Stimulated activated CD8-positive, alpha-beta memory T cell treated with anti-CD3 and anti-CD28 coated beads, Interleukin-7, amount 100 ng/mL, for 4 hours (primary cell): ENCODE measurements at places on chromosomes 2 and 18.

DNA sequence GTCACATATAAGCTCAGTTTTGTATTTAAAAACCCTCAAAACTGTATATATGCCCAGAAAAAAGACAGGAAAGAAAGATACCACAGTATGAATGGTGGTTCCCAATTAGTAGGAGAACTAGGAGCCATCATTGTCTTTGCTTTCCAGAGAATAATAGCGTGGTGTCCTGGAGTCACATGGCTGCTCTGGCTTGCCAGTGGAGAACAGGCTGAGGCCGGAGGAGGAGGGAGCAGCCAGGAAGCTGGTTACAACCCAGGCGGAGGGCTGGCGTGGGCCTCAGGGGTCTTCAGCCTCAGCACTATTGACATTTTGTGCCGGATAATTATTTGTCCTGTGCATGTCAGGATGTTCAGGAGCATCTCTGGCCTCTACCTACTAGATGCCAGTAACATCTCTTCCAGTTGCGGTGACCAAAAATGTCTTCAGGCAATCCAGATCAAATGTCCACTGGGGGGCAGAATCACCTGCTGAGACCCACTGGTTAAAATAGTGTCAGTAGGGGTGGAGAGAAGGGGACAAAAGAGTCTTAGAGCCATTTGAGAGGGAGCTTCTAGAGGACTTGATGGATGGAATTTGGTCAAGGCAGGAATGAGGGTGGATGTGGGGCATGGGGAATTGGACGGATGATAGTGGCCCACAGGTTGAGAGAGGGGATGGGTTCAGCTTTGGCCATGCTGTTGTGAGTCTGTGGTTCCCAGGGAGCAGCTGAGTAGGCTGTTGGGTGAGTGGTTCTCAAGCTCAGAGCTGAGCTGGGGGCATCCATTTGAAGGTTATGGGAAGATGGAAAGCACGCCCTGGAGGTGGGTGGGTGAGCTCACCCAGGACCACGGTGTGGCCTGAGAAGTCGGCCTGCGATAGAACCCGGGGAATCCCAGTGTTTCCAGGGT is 144.9 kb downstream of the AGAP1 start:
- no peak for DNase-seq

DNA sequence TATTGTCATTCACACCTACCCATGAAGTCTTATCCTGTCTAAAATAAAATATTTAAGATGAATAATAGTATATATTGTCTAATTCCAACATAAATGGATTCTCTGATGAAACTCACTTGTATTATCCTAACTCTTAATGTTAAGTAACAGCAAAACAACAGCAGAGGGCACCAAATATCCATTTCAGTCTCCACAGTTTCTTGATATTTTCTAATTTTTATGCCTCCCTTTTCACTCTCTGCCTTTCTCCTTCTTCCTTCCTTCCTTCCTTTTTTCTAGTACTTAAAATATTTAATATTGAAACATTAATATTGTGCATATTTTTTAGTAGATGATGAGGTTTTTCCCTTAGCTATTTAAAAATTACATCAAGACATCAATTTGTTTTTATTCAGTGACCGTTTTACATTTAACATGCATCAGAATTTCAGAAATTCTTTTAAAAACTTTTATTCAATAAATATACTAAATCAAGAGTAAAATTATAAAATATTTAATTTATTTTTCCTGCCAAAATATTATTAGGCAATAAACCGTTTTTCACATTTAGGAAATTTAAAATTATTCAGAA is 97.6 kb downstream of the WDR7 start:
- no peak for DNase-seq

GRCh38 chr18:55485666-55486065 is 102.3 kb downstream of the TCF4 start:
- no peak for DNase-seq

GRCh38 chr2:174224665-174225288 is 23.6 kb downstream of the OLA1 start:
- DNase-seq = no peak

- DNase-seq = no peak
Measured at GRCh38 chr18:11873670-11874340, 22.6 kb downstream of the CHMP1B start.

DNA sequence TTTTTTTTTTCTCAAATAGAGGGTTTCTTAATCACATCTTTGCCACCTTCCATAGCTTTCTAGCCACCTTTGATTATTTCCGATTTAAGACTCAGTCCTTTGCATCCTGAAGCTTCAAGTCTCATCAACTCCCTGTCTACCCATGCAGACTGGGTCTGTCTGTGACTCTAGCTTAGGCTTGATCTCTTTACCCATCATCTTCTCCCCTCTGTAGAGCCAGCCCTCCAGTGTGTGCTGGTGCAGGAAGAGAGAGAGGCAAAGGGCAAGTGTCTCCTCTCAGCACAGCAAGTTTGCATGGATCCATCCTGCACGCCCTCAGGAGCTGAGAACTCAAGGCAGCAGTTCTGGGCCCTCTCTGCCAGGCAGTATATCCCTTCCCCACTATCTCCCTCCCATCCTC is 70.4 kb downstream of the HNRNPLL start:
- DNase-seq = no peak

DNA sequence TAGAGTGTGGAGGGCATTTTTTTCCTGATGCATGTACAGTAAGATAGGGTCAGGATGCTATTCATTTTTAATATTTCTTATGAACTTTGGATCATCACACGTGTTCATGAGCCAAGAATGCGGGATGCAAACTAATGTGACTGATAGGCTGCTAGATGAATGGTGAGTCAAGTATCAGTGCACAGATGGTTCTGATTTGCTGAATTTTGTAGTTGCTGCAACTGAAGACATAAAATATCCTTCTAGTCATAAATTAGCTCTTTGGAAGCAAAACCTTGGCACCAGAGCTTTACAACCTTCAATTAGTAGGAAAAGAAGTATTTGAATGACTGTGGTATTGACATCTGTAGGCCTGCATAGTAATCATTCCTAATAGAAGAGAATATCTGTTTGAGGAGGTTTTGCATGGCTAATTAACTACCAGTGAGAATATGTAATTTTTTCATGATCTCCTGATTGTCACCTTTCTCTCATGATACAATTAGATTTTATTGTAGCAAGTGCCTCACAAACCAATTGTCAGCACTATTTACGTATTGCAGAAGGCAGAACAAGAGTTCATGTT is 94.0 kb downstream of the VRK2 start:
- no peak for DNase-seq

DNA sequence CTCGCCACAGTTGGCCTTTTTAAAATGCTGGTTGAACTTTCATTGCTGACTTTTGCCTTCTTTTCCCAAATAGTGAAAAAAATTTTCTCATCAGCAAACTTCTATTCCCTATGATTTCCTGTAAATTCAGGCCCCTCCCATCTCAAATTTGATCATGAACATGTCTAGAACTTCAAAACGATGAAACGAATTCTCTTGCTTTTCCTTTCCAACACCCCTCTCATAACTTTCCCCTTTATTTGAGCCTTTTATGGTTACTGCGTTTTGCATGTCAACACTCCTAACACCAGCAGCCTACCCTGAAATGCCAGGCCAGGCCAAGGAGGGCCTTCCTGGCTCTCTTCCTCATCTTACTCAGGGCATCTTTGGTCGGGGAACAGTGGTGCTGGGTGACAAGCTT is 1.7 kb upstream of the HOXD13 start:
- DNase-seq = no peak

GRCh38 chr18:8279781-8280330 is 329.4 kb upstream of the RAB12 start:
- no peak for DNase-seq

DNA sequence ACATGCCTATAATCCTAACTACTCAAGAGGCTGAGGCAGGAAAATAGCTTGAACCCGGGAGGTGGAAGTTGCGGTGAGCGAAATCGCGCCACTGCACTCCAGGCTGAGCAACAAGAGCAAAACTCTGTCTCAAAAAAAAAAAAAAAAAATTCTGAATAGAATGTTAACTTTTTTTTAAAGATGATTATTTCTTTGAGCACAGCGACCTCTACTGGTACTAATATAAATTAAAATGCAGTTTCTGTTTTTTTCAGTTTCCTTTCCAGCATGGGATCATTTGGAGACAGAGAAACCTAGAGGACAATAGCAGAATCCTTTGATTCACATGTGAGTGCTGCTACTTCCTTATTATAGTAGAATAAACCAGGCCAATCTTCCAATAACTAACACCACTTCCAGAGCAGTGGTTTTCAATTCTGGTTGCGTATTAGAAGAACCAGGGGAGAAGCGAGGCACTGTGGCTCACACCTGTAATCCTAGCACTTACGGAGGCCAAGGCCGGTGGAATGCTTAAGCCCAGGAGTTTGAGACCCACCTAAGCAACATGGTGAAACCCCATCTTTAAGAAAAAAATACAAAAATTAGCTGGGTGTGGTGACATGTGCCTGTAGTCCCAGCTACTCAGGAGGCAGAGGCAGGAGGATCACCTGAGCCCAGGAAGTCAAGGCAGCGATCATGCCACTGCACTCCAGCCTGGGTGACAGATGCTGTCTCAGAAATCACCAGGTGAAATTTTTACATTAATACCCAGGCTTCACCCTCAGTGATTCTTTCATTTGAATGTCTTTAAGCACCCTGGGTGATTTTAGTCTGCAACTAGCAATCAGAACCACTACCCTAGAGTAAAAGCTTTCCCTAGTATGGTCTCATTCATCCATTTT is 10.1 kb downstream of the SRSF7 start:
- DNase-seq = no peak

- DNase-seq = no peak
Measured at GRCh38 chr2:202378662-202379358, 2.7 kb downstream of the BMPR2 start.

GRCh38 chr2:237109421-237109934 is 23.8 kb downstream of the COPS8 start:
- no peak for DNase-seq

GRCh38 chr2:163736433-163737189 is 803 bp upstream of the FIGN start:
- DNase-seq = no peak

- no peak for DNase-seq
Measured at GRCh38 chr2:229129738-229130371, 141.2 kb downstream of the PID1 start.

GRCh38 chr2:42840760-42841159 is 48.4 kb upstream of the HAAO start:
- DNase-seq = no peak

- no peak for DNase-seq
Measured at GRCh38 chr18:10660179-10660884, 134.5 kb downstream of the NAPG start.

DNA sequence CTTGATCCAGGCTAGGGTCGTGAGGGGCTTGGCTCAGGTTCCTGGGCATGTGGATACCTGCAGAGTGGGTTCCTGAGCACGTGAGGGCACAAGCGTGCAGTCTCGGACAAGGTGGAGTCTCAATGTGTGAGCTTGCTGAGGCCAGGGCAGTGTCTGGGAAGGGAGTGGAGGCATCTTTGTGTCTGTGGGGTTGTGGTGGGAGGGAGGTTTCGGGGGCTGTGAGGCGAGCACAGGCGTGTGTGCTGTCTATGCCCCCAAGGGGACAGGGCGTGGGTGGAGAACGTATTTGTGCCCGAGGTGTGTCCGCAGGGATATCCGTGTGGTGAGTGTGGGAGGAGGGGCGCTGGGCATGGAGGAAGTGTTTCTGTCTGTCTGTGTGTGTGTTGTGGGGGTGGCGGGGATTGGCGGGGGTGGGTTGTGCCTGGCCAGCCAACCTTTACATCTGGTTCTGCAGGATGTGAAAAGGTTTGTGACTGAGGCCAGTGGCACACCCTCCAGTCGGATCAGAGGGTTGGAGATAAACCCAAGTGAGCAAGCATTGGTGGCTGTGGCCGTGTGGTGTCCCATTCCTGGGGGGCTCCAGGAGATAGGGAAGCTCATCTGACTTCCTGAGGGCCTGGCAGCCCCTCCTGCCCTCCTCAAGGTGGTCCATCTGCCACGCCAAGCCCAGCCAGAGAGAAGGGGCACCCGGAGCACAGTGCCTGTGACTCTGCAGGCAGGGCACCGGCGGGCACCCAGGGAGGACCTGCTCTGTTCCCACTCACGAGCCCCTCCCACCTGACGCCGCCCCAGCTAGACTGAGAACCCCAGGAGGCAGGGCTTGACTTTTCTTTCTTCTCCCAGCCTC is 57.1 kb downstream of the ZFP36L2 start:
- no peak for DNase-seq

GRCh38 chr2:10278763-10279471 is 23.8 kb upstream of the HPCAL1 start:
- DNase-seq = no peak

GRCh38 chr2:188766471-188766856 is 207.7 kb upstream of the COL3A1 start:
- DNase-seq = no peak

DNA sequence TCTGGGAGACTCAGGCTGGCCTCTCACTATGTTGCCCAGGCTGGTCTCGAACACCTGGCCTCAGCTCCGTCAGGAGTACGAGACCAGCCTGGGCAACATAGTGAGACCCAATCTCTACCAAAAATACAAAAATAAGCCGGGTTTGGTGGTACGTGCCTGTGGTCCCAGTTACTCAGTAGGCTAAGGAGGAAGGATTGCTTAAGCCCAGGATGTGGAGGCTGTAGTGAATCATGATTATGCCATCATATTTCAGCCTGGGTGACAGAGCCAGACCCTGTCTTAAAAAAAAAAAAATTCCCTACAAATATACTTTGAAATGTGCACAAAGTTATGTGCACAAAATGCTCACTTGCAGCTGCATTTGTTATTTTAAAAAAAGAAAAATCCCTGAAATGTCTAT is 26.3 kb upstream of the AGAP1 start:
- no peak for DNase-seq

- DNase-seq = no peak
Measured at GRCh38 chr2:158187908-158188307, 86.2 kb downstream of the UPP2 start.

DNA sequence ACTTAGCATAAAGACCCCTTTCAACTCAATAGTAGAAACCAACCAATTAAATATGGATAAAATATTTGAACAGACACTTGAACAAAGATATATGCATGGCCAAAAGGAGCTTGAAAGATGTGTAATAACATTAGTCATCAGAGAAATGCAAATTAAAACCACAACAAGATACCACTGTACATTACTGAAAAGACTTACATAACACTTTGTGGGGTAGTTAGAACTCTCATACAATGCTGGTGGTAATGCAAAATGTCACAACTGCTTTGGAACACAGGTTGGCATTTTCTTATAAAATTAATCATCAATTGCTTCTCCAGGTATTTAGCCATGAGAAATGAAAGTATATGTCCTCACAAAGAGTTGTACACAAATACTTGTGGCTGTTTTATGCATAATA is 60.7 kb downstream of the TTC27 start:
- no peak for DNase-seq
